ENCODE measurements at places on chromosomes 4 and X.
A peak's percentile ranks its signal among the peaks of the same experiment; 100 is the strongest.

DNA sequence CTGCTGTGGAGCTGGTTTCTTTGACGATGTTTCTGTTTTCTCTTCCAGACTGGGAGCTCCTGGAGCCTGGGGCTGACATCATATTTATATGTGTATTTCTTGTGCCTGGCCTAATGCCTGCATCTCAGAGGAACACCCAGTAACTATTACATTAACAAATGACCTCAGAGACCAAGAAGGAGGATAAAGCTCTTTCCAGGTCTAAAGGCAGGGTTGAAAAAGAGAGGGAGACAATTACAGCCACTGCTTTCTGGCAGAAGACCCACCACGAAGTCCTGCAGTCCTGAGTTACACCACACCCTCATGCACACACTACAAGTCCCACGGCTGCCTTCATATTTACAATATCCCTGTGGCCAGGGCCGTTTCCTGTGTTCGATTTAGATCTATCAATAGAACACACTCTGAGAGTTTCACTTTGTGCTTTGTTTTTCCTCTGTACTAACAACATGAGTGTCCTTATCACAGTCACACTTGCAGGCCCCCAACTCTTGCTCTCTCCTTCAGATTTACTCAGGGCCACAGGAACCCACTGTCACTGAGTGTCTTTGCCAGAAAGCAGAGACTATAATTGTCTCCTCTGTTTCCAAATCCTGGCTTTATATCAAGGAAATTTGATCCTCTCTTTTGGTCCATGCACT, 535.5 kb downstream of the MID1IP1 start:
- DNase-seq, result peak; percentile 39

DNA sequence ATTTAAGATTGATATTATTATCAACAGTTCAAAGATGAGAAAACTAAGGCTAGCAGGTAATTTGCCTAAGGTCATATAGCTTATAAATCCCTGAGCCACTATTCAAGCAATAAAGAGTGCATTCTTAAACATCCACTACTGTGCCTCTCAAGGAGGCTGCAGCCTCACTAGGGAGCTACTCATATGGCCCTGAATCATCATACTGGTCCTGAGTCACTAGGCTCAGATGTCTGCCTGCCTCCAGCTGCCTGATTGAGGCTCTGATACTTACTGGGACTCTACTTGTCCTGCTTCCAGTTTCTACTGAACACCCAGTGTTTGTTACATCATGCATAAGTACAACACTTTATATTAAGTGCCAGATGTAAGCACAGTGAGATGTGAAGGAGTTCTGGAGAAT, 110.7 kb downstream of the AASDH start:
- DNase-seq, result no peak

DNA sequence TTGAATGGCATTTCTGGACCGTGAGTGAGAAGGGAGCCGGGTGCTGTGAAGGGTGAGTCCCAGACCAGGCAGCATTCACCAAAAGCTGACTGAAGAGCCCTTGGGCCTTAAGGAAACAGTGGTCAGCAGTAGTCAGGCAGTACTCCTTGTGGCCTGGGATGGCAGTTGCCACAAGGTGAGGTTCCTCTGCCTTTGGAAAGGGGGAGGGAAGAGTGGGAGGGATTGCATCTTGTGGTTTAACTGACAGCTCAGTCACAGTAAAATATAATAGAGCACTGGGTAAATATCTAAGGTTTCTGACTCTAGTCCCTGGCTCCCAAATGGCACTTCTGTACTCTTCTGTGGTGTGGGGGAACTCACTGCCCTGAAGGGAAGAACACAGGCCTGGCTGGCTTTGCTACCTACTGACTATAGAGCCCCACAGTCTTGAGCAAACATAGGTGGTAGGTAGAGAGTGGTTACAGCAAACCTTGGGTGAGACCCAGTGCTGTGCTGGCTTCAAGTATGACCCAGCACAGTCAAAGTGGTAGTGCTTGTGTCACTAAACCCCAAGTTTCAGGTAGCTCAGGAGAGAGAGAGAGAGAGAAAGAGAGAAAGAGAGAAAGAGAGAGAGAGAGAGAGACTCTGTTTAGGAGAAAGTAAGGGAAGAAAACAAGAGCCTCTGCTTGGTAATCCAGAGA, 154.2 kb downstream of the TEX11 start:
- no peak for DNase-seq

DNA sequence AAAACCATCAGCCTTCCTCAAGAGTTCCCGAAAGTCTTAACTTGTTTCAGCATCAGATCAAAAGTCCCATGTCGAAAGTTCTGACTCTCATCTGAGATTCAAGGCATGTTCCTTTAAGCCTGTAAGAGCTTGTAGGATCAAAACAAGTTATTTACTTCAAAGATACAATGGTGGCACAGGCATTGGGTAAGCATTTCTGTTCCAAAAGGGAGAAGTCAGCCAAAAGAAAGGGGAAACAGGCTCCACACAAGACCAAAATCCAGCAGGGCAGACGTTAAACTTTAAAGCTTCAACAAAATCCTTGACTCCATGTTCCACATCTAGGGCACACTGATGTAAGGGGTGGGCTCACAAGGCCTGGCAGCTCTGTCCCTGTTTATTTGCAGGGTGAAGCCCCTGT, 91.7 kb downstream of the FHDC1 start:
- no peak for DNase-seq

- DNase-seq, result no peak
Observed at GRCh38 chrX:115226929-115227328, 7.0 kb downstream of the LRCH2 start.

GRCh38 chrX:108022491-108023089, 22.3 kb upstream of the VSIG1 start:
- DNase-seq, result peak; percentile 27

- no peak for DNase-seq
Observed at GRCh38 chr4:169658975-169659715, 38.8 kb downstream of the CLCN3 start.

GRCh38 chrX:43880425-43880824, 1.8 kb downstream of the MAOB start:
- no peak for DNase-seq

- no peak for DNase-seq
Observed at GRCh38 chrX:153549807-153550206, 32.4 kb downstream of the ATP2B3 start.

DNA sequence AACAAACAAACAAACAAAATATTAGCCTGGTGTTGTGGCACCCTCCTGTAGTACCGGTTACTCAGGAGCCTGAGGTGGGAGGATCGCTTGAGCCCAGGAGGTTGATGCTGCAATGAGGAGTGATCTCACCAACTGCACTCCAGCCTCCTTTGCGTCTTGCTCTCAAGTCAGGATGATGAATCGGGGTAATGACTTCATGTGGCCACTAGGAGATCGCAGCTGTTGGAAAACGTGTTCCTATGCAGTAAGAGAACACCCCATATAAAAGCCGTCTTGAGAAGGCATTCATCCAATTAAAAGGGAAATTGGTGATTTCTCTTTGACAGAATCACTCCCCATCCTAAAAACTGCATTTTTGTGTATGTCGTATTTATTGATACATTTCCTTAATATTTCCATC, 6.9 kb downstream of the CCNB3 start:
- DNase-seq, result no peak

GRCh38 chr4:26281881-26282280, 38.9 kb upstream of the RBPJ start:
- DNase-seq, result no peak

DNA sequence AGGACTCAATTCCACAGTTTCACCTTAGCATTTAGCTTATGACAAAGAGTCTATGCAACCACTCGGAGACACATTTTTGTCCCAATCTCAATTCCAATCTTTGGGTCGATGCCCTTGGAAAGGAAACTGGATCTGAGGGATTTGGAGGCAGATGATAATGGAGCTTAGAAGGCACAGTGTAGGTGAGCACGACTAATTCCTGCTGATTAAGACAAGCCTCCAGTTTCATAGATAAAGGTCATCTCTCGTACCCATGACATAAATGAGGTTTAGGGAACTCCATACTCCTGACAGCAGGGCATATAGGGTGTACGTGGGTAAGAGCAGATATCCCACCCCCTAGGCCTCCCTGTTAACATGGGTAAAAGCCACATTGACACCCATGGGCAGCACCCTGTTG, 24.4 kb upstream of the ZNF718 start:
- DNase-seq, result no peak

DNA sequence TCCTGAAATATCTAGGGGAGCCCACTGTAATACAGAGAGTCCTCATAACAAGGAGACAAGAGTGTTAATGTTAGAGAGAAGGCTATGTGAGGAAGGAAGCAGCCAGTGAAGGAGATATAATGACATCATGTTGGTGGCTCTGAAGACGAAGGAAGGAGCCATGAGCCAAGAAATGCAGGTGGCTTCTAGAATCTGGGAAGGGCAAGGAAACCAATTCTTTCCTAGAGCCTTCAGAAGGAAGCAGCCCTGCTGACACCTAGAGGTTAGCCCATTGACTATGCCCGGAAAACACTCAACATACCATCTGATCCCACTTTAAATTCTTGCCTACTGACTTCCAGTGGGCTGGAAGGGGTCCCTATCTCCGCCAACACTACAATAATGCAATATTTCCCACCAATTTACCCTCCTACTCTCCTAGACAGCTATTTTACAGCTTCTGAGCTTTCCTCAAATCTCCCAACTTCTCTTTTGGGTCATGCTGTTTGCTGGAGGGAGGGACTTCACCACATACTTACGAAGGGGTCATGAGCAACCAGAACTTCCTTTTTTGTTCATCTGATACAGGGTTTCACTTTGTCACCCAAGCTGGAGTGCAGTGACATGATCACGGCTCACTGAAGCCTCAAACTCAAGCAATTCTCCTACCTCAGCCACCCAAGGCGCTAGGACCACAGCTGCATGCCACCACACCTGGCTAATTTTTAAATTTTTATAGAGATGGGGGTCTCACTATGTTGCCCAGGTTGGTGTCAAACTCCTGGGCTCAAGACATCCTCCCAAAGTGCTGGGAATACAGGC, 25.2 kb upstream of the G3BP2 start:
- DNase-seq, result no peak

GRCh38 chrX:121036137-121036536, 11.3 kb upstream of the GLUD2 start:
- DNase-seq, result no peak

- peak; percentile 37 for DNase-seq
Observed at GRCh38 chrX:114611018-114611619, 27.2 kb downstream of the HTR2C start.

GRCh38 chr4:18931643-18932377, 910.3 kb upstream of the LCORL start:
- DNase-seq, result no peak

- DNase-seq, result no peak
Observed at GRCh38 chrX:24838629-24839028, 144.9 kb downstream of the POLA1 start.

DNA sequence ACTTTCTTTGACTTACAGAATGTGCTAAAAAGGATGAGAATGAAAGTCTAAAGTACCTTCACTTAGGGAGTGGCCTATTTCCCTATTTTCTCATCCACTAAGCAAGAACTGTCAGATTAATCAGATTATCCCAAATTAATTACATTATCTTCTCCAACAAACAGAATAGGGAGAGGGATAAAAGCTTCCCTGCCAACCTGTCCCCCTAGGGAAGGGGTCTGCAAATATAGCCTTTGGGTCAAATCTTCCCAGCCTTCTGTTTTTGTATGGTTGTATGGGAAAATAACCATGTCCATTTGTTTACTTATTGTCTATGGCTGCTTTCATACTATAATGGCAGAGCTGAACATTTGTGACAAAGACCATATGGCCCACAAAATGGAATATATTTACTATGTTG, 57.1 kb upstream of the USP38 start:
- no peak for DNase-seq

GRCh38 chr4:915041-915474, 17.1 kb downstream of the GAK start:
- DNase-seq, result no peak

DNA sequence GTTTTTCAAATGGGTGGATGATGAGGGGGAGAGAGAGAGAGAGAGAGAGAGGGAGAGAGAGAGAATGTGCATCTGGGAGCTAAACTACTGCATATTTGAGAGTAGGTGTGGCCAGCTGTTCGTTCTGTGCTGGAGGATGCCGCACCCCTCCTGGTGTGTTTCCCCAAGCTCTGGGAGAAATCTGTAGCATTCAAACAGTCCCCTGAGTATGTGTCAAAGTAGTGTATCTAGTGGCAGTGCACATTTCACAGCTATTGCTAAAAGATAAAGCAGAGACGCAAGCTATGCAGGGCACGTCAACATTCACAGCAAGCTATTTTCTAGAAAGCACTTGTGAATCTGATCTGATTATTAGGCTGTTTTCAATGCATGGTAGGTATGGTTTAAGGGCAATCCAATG, 83.5 kb upstream of the LIMCH1 start:
- DNase-seq, result no peak

Data from CD4-positive, alpha-beta T cell treated with Interleukin-6 for 4 hours (primary cell).